ENCODE measurements at places on chromosomes 4 and X.

GRCh38 chr4:42541647-42542046 lies 115.3 kb downstream of the ATP8A1 start:
- no peak for DNase-seq

GRCh38 chr4:68773699-68774098 lies 42.1 kb upstream of the UGT2B10 start:
- no peak for DNase-seq

GRCh38 chrX:149007423-149007822 lies 497.7 kb downstream of the IDS start:
- no peak for DNase-seq

DNA sequence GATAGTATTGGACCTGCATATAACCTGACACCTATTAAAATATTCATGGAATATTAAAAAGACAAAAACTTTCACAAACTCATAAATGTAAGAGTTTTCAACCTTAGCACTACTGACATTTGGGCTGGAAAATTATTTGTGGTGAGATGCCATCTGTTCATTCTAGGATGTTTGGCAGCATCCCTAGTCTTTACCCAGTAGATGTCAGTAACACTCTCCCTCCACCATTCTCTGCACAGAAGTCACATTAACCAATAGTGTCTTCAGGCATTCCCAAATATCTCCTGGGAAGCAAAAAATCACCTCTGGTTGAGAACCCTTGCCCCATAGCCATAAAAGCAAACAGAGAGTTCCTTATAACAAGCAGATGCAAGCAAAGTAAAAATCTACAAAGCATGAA lies 41.4 kb upstream of the NDST4 start:
- no peak for DNase-seq

DNA sequence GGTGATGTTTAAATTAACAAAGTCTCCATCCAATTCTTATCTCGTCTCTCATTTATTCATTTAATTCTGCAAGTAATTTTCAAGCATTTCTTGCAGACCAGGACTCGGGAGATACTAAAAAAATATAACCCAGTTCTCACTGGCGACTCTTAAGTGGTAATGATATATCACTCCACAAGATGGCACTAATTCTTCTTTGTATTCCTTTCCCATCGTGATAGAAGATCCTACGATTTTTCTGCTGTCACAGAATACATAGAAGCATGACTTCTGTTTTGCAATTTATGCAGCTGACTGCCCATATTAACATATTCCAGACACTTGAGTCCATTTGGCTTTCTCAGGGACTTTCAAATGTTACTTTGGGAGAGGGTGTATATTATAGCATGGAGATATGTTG lies 64.0 kb upstream of the FGF13 start:
- no peak for DNase-seq

DNA sequence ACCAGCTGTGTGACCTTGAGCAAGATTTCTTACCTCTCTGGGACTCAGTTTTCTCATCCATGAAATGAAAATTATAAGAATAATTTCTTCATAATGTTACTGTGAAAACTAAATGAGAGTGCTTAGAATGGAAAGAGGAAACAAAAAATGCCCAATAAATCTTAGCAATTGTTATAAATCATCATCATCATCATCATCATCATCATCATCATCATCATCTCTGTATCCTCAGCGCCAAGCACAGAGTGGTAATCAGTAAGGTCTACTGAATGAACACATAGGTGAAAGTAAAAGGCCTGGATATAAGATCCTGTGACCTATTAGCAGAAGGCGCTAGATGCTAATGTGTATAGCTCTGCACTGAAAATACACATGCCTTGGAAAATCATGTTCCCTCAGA lies 6.8 kb upstream of the STARD8 start:
- no peak for DNase-seq

DNA sequence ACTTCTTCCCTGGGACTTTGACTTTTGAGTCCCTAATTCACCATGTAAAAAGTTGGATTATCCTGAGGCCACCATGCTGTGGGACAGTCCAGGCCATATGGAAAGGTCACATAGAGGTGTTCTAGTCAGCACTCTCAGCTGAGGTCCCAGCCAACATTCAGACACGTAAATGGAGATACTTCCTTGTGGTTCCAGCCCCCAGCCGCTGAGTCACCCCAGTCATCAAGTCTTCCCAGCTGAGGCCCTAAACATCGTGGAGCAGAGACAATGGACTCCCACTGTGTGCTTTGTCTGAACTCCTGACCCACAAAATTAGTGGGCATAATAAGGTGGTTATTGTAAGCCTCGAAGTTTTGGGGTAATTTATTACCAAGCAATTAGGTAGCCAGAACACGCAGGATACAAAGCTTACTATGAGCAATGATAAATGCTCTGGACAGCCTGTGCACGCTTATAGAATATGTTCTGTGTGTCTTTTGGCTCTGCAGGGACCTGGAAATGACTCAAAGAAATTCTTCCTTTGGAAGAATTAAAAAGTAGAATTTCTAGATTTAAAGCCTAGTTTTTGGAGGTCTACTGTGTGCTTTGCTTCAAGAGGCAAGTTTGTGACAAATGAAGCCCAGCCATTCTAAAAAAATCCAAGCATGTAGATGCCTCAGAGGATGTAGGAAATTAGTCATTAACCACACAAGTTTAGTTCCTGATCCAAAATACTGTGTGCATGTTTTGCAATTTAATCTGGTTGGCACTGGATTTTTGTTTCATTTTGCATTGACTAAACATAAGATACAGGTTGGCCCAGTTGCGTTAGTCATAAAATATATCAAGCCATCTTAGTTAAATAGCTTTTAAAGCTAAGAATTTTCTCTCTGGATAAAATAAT lies 33.2 kb upstream of the SLC9A7 start:
- DNase-seq = no peak

DNA sequence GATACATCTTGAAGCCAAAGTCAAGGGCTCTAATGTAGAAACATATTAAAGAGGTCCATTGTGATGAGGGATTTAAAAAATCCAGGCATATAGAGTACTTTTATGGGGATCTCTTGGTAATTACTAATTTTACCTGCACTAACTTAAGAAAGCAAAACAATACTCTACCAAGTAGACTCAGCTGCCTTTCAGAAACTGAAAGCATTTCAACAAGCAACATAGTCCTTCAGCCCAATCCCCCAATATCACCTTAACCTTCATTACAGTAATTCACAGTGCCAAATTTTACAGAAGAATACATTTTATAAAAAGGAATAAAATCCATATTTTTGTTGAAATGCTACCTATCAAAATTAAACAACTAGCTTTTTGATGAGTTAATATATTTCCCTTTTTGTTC lies 422.9 kb downstream of the DTHD1 start:
- DNase-seq = no peak

GRCh38 chr4:26424838-26425237 lies 65.4 kb downstream of the CCKAR start:
- no peak for DNase-seq

GRCh38 chr4:152663203-152664066 lies 16.4 kb downstream of the TMEM154 start:
- no peak for DNase-seq

DNA sequence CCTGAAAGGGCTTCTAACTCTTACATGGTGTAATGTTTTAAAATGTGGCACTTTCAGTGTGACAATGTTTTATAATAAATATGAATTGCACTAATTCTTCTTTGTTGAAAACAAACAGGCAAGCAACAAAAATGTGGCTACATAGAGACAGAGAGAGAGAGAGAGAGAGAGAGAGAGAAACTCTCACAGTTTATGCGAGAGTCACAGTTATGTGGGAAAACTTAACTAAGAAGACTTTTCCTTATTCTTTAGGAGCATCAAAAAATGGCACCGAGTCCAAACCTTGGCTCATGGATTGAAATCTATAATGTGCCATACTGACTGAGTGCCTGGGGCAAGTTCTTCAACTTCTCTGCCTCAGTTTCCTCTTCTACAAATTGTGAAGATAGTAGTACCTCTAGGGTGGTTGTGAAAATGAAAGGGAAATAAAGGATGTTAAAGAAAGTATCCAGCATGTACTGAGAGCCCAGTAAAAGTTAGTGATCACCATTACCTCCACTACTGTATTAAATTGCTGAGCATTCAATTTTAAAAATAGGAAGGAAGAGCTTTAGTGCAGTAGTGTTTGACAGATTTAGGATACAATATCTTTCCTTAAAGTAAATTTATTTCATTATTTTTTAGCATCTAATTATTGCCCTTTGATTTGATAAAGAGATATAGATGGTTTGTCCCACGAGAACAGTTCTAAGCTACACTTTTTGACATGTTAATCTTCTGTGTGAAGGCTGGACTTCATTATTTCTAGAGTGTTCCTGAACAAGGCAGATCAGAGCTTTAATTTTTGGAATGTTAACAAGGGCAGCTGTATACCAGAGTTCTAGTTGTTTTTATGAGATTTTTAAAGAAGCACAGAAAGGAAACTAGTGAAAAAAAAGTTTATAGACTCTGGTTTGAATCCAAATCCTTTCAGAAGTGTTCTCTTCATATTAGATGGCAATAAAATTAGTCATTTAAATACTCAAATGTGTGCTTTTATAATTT lies 187.5 kb upstream of the ANK2 start:
- no peak for DNase-seq

DNA sequence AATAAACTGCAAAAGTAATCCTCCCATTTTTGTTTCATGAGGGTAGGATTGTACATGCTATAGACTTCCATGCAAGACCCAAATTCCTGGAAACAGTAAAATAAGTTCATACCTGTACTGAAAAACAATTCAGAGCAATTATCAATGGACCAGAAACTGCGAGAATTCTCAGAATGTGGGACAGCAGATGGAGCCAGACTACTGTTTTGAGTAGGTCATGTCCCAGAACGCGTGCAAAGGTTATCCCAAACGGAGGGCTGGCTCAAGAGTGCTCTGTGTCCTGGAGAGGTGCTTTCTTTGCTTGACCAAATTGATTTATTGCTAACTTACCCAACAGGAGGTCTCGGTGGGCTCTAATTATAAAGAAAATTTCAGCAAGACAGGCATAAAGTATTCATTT lies 1.7 kb upstream of the MAGEH1 start:
- DNase-seq = no peak

DNA sequence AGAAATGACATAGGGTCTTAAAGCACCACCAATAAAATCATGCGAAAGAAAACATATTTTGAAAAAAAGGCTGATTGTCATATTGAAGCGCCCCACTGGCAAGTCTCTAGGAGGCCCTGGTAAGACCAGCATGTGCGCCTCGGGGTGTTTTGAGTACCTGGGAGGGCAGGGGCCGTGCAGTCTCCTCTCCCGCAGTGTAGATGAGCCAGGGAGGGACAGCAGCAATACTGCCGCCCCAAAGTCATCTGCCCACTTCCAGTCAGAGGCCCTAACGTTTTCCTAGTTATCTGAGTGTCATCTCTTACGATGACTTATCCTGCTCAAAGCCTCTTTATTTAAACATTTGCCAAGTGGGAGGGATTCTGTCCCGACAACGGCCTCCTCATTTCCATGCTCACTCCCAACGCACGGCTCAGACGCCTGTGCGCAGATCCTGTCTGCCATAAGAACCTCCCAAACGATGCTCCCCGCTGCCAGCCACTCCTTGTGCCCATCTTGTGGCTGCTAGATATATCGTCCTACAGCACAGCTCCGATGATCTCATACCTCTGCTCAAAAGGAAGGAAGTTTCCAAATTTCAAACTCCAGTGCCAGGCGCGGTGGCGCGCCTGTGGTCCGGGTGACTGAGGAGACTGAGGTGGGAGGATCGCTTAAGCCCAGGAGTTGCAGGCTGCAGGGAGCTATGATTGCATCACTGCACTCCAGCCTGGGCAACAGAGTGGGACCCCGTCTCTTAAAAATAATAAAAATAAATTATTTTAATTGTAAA lies 17.2 kb upstream of the SCRG1 start:
- no peak for DNase-seq

GRCh38 chrX:53526999-53527398 lies 92.8 kb upstream of the HSD17B10 start:
- no peak for DNase-seq
